BJ (cell line): ENCODE measurements at places on chromosomes 12 and 14.

GRCh38 chr12:41277100-41277945 is 89.2 kb downstream of the PDZRN4 start:
- no peak for DNase-seq

DNA sequence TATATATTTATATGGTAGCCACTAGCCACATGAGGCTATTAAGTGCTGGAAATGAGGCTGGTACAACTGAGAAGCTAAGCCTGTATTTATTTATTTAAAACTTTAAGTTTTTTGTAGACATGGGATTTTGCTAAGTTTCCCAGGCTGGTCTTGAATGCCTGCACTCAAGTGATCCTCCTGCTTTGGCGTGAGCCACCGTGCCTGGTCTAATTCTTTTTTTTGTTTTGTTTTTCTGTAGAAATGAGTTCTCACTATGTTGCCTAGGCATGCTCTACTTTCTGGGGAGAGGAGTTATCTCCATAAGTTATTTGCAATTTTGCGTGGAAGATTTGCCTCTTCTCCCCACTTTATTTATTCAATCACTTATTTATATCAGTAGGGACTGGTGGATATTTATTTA is 4.8 kb upstream of the SNRNP35 start:
- DNase-seq, result no peak

GRCh38 chr12:6959058-6959804 is 8.1 kb downstream of the PTPN6 start:
- DNase-seq, result no peak

GRCh38 chr12:31214626-31215517 is 111.1 kb downstream of the SINHCAF start:
- DNase-seq, result no peak

DNA sequence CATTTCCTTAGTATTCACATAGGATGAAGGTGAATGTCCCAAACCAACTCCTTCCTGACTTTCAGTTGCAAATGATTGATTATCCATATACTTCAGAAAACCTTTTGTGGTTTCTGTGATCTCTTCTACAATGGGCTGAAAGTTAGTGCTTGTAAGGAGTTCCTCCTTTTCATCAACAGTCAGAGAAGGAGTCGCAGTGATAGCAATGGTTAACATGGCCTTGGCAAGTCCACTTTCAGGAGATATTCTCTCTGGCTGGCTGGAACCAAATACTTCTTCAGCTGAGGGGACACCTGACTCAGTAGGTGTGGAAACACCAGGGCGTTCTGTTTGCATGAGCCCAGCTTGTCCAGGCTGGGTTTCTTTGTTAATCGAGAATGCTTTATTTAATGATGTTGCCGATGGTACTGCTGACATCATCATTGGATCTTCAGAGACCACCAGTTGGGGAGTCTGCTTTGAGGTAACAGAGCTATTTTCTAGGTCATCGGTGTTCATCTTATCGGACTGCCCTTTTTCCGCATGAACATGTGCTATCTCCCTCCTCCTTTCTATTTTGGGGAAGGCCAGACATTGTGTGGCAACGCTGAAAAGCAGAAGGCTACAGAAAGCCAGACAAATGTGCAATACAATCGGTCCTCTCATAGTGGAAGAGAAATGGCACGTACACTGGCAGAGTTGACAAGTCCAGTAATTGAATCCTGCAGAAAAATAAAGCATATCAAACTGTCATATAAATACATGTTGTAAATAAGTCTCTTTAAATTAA is 13.1 kb downstream of the ARMH4 start:
- no peak for DNase-seq

DNA sequence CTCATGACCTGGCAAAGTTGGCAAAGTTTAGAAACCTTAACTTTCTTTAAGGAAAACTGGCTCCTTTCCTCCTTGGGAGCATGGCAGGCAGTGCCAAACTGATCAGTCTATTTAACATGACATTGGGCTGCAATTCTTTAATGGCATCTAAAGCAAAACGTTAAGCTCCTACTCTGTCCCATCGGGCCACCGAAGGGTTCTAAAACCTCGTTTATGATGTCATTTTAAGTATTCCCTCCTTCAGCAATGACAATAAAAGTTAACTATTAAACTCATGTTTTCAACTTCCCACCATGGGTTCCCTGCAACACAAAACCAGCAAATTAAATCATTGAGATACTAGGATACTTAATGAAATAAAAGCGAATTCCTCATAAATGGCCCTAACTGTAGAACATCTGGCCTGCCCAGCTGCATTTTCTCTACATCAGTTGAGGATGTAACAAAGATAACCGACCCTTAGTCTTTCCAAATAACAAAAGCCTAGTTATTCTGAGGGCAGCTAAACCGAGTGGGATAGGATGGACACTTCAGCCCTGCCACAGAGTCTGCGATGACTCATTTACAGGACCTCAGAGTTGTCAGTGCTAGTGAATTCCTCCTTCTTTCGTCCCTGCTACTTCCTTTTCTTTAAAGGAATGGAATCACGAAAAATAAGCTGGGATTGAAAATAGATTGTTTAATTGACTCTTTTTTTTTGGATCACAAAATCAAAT is 34.5 kb upstream of the RIC8B start:
- no peak for DNase-seq

- no peak for DNase-seq
Measured at GRCh38 chr12:125395583-125396215, 330.5 kb downstream of the AACS start.

GRCh38 chr12:65535946-65536345 is 257.5 kb downstream of the MSRB3 start:
- DNase-seq, result no peak
